Renal cortex interstitium (tissue), 15 donors: ENCODE measurements at places on chromosomes 1 and 21.

DNA sequence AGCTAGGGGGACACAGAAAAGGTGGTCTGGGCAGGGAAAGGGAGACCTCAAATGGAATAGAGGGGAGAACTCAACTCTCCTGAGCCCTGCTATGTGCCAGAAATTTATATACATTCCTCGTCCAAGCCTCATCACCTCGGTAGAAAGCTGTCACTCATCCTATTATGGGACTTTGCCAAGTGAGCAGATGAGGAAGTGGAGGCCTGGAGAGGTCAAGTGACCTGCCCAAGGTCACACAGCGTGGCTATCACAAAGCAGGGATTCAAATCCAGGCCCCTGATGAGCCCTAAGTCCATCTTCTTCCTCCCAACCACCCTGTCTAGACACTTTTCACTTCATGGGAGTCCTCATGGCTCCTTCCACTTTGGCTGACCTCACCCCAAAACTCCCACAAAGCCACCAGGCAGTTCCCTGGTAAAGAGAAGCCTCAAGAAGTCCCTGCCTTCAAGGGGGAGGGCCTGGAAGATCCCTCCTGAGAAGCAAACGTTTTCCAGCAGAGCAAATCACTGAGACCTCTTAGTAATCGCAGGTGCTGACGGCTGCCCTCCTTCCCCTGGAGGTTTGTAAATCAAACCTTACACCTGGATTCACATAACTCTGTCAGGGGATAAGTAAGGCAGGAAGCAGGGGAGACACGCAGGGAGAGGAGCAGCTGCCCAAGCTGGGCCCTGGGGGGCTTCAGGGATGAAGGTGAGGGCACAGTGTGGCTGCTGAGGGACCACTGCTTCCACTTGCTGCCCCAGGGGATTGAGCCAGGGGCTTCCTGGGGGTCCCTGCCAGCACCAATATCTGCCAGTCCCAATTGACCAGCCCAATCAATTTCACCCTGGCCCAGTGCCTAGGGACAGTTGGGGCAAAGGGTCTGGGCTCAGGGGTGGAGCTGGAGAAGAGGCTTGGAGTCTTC lies 351.2 kb downstream of the MATN1 start:
- DNase-seq = no peak

DNA sequence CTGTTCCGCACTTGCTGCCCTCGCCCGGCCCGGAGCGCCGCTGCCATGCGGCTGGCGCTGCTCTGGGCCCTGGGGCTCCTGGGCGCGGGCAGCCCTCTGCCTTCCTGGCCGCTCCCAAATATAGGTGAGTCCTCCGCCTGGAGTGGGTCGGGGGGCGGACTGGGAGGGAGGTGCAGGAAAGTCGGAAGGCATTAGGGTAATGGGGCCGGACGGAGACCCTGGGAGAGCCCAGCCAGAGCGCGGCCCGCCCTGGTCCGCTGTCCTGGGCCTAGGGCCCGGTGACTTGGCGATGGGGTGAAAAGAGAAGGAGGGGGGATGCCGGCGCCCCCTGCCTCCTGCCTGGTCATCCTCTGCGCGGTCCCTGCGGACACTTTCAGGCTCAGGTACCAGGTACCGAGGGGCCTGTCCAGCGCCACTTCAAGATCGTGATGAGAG lies 243 bp downstream of the ADAM15 start:
- no peak for DNase-seq

DNA sequence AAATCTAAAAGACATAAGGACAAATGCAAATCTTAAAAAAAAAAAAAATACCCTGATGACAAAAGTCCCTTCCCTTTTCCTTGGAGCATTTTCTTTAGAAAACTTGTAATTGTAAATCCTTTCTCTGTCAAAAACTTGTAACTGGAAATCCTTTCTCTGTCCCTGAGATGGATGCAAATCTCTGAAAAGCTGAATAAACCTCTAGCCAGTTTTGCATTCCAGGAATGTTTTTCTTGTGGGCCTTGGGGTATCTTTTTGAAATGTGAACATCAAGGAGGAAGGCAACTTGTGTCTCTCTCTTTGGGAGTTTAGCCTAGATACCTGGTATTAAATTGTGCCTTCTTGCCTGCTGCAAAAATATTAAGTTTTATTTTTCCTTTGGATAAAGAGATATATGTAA lies 305.3 kb downstream of the KCNT2 start:
- no peak for DNase-seq

- no peak for DNase-seq
Measured at GRCh38 chr1:185600641-185601040, 133.6 kb upstream of the HMCN1 start.

- no peak for DNase-seq
Measured at GRCh38 chr1:21775985-21776562, 6.9 kb downstream of the USP48 start.

DNA sequence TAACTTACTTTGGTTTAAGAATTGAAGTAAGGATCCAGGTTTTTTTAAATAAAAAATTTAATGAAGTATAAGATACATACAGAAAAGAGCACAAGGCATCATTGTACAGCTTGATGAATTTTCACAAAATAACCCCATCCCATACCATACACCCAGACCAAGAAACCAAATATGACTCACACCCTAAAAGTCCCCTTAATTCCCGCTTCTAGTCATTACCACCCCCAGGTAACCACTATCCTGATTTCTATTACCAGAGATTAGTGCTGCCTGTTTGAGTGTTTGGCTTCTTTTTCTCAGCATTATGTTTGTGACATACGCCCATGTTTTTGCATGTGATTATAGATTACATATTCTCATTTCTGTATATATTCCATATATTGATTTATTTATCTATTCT lies 98.5 kb upstream of the HIVEP3 start:
- DNase-seq = no peak

DNA sequence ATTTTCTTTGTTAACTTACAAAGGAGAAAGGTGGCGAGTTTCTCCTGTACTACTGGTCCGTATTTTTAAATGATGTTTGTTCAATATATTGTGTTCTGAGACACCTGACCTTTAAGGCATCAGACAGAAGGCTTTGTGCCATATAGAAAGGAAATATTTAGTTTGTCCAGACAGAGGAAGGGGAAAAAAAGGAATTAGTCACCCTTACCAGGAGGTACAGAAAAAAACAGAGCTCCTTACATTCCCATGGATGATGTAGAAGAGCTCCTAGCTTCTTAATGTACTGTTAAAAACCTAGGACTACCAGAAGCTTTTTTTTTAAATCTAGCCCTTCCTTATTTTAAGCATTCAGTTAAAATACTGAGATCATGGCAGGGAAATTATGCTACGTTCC lies 12.4 kb upstream of the PODN start:
- DNase-seq = no peak

DNA sequence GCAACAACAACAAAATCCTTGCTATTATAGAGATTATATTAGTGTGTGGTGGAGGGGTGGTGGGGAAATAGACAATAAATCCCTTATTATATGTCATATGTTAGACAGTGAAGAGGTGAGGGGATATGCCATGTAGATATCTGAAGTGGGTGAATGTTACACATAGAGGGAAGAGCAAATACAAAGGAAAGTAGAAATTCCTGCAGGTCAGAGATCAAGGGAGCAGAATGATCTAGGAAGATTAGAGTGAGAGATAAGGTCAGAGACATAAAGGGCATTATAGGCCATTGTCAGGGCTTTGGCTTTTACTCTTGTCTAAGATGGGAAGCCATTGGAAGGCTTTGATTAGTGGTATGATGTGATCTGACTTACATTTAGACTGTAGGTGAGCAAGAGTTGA lies 38.5 kb downstream of the PRKAA2 start:
- no peak for DNase-seq

DNA sequence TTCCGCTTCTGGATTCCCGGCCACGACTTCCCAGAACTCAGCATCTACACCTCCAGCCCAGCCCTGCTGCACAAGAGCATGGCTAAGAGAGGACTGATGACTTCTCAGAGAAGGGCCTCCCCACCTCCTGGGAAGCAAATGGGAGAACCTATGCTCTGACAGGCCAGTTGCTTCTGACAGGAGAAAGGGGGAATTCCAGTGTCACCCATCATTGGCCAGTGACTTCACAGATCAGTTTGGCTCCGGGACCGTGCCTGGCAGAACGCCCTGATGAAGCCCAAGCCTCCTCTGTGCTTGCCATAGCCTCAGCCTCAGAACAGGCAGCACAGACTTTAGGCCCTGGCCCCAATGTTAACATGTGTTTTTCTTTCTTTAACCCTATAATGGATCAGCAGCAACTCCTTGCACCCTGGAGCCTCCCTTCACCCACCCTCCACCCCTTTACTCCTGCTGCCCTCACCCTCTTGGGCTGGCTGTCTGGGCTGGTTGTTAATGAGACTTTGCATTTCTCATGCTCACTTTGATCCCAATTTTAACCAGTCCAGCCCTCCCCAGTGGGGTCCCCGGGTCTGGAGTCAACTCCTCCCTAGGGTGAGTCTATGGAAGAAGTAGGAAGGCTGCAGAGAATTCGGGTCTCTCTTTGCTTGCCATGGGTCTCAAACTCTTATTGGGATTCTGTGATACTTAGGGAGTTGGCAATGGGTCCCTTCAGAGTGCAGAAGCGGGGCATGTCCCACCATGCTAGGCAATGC lies 42.7 kb upstream of the SLC30A1 start:
- no peak for DNase-seq

- DNase-seq = no peak
Measured at GRCh38 chr1:98420376-98421084, 241.0 kb upstream of the SNX7 start.

GRCh38 chr1:220884981-220885918 lies 6.0 kb downstream of the HLX start:
- DNase-seq = no peak

DNA sequence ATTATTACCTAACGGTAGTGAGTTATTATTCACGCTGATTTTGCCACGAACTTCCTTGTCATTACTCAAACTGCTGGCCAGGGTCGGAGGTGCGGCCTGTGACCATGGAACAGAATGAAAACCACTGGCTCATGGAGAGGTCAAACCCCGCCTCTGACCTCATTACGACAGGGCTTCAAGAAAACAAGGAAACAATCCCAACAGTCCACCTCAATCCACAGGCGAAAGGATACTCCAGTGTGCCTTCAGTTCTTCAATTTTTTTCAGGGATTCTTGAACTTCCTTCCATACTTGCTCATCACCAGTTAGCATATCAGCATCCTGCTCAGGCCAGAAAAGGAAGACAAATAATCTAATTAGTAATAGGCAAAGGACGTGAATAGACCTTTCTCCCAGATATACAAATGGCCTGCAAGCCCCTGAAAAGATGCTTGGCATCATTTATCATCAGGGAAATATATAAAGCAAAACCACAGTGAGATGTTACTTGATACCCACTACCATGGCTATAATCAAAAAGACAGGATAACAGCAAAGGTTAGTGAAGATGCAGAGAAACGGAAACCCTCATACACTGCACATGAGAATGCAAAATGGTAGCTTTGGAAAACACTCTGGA lies 643.4 kb downstream of the SMYD3 start:
- no peak for DNase-seq

GRCh38 chr1:36653850-36654249 lies 171.1 kb upstream of the CSF3R start:
- DNase-seq = no peak

- DNase-seq = no peak
Measured at GRCh38 chr1:209411491-209411929, 172.0 kb upstream of the CAMK1G start.

GRCh38 chr1:4020449-4020848 lies 120.4 kb upstream of the C1orf174 start:
- no peak for DNase-seq

- no peak for DNase-seq
Measured at GRCh38 chr1:40630488-40631223, 34.8 kb downstream of the RIMS3 start.

DNA sequence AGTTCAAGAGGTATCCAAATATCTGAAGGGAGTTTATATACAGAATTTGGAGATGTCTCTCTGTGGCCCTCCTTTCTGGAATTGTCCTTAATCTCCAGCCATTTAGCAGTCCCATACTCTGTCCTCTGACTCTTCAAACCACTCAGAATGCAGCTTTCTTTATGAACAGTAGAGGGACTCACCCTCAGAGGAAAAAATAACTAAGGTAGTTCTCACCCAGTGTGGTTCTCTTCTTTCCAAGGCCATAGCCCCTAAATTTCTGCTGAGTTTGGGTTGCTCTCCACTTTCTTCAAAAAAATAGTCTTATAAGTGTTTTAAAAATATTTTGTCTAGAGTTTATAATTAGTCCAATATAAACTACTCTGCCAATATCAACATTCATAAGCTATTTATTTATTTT lies 369.7 kb downstream of the MATN1 start:
- DNase-seq = no peak

- no peak for DNase-seq
Measured at GRCh38 chr1:94425821-94426484, 7.8 kb downstream of the ABCD3 start.

DNA sequence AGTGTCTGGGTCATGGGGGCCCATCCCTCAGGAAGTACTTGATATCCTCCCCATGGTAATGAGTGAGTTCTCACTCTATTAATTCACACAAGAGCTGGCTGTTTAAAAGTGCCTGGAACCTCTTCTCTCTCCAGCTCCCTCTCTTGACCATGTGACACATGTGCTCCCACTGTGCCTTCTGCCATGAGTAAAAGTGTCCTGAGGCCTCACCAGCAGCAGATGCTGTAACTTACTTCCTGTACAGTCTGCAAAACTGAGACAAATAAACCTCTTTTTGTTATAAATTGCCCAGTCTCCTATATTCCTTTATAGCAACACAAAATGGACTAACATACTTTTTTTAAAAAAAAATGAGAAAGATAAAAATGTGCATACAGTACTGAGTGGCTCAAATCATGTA lies 24.0 kb downstream of the PUM1 start:
- no peak for DNase-seq

DNA sequence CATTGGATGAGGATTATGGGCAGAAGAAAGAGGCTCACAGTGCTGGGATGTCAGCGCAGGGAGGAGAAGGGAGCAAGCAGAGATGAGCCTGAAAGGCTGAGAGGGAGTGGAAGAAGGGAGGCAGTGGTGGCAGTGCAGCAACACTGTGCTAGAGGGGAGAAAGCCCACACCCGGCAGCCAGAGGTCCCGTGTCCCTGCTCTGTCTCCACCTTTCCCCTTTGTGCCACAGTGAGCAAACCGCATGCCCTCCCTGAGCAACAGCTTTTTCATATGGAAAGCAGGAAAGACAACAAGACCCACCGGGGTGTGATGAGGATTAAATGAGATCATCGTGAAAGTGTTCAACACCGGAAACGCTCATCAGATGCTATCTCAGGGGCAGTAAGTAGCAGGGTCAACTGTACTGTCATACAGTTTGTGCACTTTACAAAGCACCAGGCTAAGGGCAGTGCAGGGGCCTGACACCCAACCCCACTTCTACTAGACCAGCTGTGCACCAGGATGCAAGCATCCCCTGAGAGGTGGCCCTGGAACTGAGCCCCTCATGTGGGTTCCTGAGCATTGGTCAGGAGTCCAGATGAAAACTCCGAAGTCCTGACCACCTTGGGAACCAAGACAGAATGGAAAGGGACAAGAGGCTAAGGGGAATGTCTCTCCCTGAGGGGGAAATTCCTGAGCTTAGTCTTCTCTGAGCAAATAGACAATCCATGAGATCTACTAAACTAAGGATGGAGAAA lies 9.1 kb downstream of the NHLH1 start:
- no peak for DNase-seq

GRCh38 chr21:26461500-26461899 lies 111.6 kb downstream of the CYYR1 start:
- no peak for DNase-seq
